Mucosa of descending colon (tissue), 3 donors: ENCODE measurements at places on chromosomes 5 and 9.

DNA sequence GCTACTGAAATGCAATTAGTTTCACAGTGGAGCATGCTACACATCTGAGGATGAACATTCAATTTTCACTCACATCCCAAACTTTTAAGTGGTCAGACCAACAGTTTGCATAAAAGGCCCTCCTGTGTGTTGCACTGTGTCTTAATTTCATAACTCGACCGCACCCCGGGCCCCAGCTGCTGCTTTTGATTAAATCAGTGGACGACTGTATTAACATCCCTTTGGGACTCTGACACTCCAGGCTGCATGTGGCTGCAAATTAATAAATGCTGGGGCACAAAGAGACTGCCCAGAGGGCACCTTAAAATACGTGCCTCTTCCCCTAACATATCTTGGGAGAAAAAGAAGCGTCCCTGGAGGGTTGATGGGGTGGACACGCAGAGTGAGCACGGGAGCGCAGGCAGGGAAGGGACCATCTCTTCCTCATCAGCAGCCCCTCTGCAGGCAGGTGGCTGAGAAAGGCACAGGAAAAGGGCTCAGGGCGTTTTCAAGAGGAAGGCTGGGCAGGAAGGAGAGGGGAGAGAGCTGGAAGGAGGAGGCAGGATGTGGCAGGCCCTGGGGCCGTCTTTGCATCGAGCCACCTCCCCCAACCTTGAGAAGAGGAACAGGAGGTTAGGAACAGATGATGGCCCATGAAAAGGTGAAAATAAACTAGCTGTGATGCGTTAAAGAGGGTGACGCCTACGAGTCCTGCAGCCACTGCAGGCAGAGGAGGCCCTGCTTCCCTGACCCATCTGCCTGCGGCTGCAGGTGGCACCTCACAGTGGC is 18.6 kb downstream of the MED10 start:
- no peak for DNase-seq

- DNase-seq = peak; percentile 61
Observed at GRCh38 chr9:97740848-97741821, 44.0 kb upstream of the XPA start.

- no peak for DNase-seq
Observed at GRCh38 chr9:17349831-17350230, 215.0 kb downstream of the CNTLN start.

GRCh38 chr5:93322974-93323860 is 257.8 kb downstream of the NR2F1-AS1 start:
- no peak for DNase-seq

GRCh38 chr5:14946815-14947620 is 75.4 kb upstream of the ANKH start:
- peak; percentile 52 for DNase-seq

DNA sequence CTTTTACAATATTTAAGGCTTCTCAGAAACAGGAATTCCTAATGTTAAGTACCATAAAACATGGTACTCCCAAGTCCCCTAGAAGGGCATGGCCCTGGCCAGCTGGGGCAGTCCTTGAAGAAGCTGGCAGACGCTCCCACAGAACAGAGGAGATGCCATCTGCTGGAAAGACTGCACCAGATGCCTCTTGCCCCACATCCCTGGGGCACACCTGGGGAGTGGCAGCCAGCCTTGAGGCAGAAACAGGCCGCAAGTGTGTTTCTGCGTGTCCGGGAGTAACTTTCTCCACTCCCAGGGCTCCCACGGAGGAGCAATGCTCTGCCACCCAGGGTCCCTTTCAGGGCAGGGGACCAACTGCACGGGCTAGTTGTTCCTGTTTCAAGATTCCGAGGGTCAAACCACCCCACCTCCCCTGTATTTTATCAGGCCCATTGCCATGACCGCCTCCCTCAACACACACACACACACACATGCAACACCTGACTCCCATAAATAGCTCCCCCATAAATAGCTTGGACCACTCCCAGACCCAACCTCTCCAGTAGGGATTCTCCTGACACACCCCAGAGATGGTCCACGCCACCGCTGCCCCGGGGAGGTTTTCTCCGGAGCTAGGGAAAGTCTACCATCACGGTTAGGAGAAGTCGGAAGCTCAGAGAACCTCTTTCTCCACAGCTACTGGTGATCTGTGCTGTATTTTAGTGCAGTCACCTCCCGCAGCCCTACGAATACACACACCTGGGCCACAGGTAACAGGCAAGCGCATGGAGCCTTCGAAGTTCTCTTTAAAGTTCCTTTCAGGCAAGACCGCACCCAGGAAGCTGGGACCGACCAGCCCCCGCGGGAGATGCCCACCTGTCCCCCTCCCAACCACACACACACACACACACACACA is 1.5 kb downstream of the SPOCK1 start:
- no peak for DNase-seq

- no peak for DNase-seq
Observed at GRCh38 chr5:43244823-43245565, 53.0 kb downstream of the NIM1K start.

DNA sequence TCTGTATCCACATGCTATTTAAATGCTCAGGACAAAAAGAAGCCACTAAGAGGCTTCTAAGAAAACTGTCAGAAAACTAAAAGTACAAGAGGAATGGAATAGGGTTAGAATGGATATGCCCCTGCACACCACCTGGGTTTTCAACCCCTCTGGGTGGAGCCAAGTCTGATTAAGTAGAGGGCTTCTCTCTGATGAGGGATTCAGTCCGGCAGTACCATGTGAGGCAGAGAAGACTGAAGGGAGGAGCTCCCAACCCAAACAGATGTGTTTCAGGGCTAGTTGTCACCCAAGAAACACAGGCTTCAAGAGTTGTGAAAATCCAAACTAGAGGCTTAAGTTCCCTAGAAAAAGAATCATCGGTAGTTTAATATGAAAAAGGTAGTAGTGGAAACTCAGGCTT is 12.5 kb downstream of the NREP start:
- DNase-seq = no peak

DNA sequence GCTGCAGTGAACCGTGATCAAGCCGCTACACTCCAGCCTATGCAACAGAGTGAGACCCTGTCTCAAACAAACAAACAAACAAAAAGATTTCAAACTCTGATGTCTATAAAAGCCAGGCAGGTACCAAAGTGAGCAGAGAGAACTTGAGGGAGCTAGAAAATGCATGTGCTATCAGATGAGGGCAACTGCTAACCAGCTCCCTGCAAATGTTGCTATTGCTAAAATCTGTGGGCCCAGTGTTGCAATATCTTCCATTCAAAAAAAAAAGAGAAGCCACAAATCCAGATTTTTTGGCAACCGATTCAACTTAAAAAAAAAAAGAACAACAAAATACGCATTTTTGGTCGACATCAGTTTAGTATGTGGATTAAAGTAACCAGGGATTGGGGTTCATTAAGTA is 5.5 kb downstream of the UBE2D2 start:
- DNase-seq = no peak

- DNase-seq = no peak
Observed at GRCh38 chr5:156261275-156261939, 65.6 kb upstream of the SGCD start.

GRCh38 chr5:149126906-149127305 is 14.4 kb upstream of the ABLIM3 start:
- no peak for DNase-seq

DNA sequence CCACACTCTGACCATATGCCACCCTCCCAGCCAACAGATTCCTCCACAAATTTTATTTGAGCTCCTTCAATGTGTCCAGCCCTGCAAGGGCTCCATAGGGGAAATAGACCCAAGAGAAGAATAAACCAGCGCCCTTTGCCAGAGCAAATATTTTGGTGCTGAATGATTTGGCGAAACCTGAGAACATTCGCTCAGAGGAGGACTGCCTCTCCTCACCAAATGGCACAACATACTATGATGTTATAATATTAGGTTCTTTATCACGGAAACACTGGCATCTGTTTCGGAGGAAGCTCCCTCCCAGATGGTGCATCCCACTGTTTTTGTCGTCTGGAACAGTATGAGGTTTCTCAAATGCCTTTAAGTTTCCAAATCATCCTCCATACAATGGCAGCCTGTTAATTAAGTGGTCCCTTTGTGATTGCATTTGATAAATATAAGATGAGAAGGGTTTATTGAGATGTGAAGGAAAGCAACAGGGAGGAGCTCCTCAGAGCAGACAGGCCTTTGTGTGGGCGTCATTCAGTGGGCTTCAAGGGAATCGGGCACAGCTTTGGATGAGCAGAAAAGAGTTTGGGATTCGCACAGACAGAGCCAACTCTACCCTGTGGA is 139.1 kb upstream of the ADRA1B start:
- no peak for DNase-seq

GRCh38 chr5:43556857-43557542 is at the start of gene PAIP1:
Gene PAIP1, minus strand, starts transcription at chr5:43557077. Its CDS starts 231 bp downstream, at chr5:43556846.
- DNase-seq = peak; percentile 90

DNA sequence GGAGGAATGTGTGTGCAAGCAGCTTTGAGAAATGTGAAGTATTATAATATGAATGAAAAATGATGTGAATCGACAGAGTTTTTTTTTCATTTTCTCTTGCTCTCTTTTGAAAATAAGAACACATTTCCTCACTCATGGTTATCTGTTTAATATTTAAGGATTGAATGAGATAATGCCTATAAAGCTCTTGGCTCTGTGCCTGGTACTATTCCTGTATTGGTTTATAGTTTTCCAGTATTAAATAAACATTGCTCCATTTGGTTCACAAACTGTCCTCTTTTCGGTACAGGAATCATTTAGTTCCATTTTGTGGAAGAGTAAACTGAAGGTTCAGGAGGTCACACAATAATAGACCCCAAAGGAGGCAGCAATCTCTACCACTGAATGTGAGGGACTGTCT is 1185.5 kb upstream of the WWC1 start:
- DNase-seq = no peak

DNA sequence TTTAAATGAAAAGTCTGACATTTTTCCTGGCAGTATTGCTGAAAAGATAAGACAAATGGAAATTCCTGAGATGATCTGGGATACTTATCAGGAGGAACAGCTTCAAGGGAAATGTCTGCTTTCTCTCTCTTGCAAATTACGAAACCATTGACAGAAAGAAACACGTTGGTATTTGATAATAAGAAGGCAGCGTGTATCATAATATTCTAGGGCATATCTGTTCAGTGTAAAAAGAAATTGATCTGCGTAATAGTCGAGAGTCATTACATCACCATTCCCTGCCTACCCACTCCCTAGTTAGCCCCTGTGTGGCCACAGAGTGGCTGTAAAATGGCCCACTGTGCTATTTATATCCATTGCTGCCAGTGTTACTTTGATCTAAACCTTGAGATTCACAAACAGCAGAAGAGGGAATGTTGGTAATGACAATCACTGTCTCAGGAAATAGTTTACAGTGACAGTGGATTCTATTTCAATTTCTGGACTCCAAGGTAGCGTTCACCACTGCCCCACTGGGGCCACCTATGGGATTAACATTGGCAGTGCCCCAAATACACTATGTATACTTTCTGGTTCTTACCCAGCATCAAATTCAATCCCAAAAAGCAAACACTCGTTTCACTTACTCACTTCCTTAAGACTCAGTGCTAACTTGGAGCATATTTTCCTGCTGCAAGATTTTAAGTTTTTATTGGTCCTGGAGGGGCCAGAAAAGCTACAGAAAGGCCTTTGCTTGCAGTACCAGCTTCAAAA is 133.4 kb upstream of the GAS1 start:
- DNase-seq = no peak

DNA sequence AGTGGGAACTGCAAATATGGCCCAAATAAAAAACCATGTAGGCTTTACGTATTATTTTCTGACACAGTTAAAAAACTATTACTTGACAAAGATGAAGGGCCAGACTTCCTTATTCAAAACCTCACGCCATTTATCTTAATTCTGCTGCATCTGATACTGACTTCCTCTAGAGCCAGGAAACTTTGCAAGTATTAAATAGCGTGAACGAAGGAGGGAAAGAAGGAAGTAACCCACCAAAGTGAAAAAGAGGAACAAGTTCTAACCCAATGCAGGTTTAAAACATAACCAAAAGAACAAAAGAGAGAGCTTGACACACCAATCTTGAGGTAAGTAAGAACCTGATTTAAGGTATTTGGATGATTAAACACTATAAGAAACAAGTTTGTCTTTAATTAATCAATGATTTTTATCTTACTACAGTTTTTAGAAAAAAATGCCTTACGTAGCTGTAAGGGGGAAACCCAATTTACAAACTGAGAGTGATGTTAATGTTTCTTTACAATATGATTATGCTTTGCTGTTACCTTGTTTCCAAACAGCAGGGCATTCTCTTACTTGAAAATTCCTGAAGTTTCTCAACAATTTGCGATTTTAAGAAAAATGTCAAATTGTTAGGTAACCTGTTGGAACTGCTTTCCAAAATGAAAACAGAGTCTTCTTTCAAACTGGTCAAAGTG is at the start of gene GAPT:
TSS of gene GAPT (plus strand) at position 220 of the 677 bp plus-strand sequence. CDS start 3,102 bp downstream, outside the sequence.
- no peak for DNase-seq

- no peak for DNase-seq
Observed at GRCh38 chr5:83817591-83817990, 96.9 kb upstream of the HAPLN1 start.

- no peak for DNase-seq
Observed at GRCh38 chr9:19649336-19650041, 139.3 kb downstream of the SLC24A2 start.

DNA sequence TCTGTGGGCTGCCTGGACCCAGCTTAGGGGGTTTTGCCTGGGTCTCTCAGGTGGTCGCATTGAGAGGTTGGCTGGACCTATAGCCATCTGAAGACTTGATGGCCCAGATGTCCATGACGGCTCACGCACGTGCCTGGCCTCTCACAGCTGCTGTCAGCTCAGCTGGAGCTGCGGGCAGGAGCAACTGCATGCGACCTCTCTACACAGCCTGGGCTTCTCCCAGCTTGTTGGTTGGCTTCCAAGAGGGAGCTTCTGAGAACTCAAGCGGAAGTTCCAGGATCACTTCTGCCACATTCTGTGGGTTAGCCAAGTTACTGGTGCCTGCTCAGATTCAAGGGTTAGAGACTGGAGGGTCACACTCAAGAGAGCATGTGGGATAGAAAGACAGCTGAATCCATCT is 99.2 kb downstream of the DAPK1 start:
- DNase-seq = no peak

- no peak for DNase-seq
Observed at GRCh38 chr5:6418679-6419276, 29.9 kb upstream of the UBE2QL1 start.
